Upper lobe of right lung (tissue), 1 donor: ENCODE measurements at places on chromosomes 13 and 19.

DNA sequence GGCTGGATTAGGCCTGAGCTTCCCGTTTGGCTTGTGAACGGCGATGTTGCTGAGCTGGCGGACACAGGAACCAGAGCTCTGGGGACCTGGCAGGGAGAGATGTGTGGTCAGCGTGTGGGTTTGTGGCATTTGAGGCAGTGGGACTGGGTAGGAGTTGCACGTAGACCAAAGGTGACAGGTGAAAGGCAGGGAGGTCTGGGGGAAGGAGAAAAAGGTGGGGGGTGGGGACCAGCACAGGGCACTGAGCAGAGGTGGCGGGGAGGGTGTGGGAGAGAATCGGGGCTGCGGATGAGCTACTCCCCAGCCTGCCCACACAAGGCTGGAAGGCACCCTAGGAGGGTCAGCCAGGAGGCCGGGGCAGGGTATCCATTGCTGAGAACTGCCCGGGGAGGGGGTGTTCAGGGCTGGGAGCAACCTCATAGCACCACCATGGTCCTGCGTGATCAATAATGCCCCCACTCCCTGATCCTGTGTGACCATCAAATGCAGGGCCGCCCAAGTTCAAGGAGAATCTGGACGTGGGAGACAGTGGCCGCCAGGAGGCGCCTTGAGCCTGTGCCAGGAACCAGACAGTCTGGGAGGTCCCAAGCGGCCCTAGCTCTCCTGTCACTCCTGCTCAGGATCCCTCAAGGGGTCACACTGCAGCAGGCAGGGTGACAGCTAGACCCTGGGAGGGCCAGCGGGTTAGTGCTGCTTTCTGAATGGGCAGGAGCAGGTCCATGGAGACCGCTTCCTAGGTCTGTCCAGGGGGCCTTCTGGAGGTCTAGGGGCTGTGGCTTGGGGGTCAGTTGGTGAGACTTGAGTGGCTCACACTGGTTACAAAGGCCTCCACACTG is 12.8 kb upstream of the SELENOW start:
- no peaks in the 10 kb centered on the region for H3K36me3 ChIP-seq
- H3K4me1 ChIP-seq, result peaks cover 3% of the 10 kb centered on the region

DNA sequence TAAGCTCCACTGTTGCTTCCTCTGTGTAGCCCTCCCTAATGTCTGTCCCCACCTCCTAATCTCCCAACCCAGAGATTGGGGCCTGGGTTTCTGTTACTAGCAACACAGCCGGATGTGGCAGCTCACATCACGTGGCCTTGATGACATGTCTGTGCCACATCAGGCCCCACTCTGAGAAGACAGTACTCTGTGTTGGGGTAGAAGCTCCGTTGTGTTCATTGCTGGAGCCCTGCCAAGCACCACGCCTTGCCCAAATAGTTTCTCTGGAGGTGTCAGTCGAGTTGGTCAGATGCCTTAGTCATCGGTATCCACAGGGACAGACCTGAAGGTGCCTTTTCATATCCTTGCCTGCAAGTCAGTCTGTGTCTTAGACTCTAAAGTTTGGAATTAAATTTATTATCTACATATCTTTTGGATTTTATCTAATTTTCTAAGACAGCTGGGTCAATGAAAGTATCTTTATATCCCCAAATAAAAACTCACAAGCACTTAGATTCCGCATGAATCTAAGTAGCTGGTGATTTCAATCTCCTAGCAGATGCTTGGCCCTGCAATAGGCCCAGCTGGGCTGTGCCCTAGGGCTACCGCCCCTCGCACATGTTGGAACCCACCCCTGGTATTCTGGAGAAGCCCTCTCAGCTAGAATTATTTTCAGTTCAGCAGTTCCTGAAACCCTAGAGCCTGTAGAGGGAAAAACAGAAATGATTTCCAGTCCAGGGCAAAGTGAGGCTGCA is 204.0 kb upstream of the TSHZ3 start:
- H3K4me3 ChIP-seq, result no peak overlapping the region
- no peaks in the 10 kb centered on the region for H3K36me3 ChIP-seq
- H3K27ac ChIP-seq, result no peak overlapping the region
- no peak for DNase-seq
- H3K4me1 ChIP-seq, result no peaks in the 10 kb centered on the region

- no peaks in the 10 kb centered on the region for H3K36me3 ChIP-seq
- no peaks in the 10 kb centered on the region for H3K27me3 ChIP-seq
- no peak overlapping the region for H3K27ac ChIP-seq
- H3K4me3 ChIP-seq, result no peak overlapping the region
Measured at GRCh38 chr13:76533251-76533650, 353.0 kb downstream of the KCTD12 start.

GRCh38 chr13:110713981-110714796 is 689 bp downstream of the ING1 start:
- peak overlapping the region; percentile 98 for H3K4me3 ChIP-seq
- H3K36me3 ChIP-seq, result no peaks in the 10 kb centered on the region
- peak overlapping the region; percentile 100 for H3K27ac ChIP-seq
- DNase-seq, result peak; percentile 81

DNA sequence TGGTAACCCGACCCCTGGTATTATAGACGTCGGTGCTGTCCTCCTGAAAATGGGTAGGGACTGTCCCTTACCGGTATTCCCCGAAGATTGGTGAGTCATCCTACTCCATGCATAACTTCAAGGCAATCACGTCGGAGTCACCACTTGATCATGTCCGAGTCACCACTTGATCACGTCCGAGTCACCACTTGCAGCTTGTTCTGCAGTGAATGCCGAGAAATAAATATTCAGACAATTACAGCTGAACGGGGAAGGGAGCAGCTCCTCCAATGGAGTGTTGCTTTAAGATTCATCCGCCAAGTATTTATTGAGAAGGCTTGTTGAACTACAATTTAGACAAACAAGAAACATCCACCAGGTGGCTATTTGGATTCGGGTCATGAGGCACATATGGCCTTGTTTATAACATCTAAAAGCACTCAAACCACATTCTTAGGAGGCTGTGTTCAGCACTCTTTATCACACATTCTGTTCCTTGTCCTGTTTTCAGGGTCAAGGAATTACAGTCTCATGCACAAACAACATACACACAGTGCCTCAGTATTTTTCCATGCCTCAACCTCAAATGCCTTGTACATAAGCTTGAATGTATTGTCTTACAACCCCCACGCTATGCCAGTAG is 43.1 kb downstream of the ZNF726 start:
- H3K4me1 ChIP-seq, result no peaks in the 10 kb centered on the region
- H3K4me3 ChIP-seq, result no peak overlapping the region
- H3K36me3 ChIP-seq, result no peaks in the 10 kb centered on the region
- no peak overlapping the region for H3K27ac ChIP-seq
- no peaks in the 10 kb centered on the region for H3K27me3 ChIP-seq

DNA sequence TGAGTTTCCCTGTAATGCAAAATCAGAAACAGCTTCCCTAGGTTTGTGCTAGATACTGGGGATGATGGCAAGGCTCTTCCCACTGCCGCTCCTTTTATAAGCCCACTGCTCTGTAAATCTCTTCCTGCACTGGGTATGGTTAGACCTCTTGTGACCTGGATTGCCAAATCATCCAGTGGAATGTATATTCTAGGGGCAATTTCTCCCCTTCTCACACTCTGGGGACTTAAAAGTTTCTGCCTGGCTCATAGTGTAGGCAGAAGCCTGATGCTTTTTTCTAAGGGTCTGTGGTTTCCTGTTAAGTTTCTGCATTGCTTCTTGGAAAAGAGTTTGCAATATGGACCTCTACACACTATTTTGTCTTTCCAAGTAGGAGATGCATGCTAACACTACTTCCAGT is 1582.0 kb upstream of the PCDH20 start:
- no peaks in the 10 kb centered on the region for H3K27me3 ChIP-seq
- H3K4me3 ChIP-seq, result no peak overlapping the region
- no peaks in the 10 kb centered on the region for H3K36me3 ChIP-seq
- H3K4me1 ChIP-seq, result no peaks in the 10 kb centered on the region

DNA sequence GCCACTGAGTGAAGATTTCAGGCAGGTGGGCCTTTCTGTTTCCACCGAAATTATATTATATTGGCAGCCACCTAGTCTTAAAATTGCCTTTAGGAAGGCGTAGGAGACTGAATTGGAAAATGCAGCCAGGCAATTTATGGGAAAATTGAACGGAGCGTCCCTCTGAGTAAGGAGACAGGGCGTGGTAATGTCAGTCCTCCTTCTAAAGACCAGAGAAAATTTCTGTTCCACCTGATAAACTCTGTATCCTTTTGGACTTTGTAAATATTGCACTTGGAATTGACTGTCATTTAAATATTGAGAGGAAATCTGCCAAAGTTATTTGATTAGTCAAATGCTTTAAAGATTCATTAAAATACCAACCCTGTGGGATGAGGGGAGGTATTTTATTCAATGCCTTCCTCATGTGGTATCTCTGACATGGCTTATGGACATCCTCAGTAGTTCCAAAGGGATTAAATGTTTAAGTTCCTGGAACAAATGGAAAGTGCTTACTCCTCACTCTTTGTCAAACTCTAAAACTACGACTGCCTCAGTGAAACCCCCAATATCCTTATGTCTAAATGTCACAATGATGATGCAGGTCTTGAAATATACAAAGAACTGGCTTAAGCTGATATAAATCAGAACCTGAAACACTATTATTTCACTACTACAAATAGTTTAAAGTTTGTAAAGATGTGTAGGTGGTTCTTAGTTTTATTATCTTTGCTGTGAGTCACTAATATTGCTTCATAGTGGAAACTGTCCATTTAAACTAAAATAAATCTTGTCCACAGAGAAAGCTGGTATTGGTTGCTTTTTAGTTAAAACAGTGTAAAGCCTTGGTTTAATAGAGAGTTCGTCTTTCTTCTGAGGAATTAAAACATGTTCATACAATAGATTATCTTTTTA is 203.2 kb downstream of the FGF14 start:
- H3K27me3 ChIP-seq, result no peaks in the 10 kb centered on the region
- H3K4me1 ChIP-seq, result no peaks in the 10 kb centered on the region
- H3K36me3 ChIP-seq, result no peaks in the 10 kb centered on the region
- no peak overlapping the region for H3K27ac ChIP-seq
- DNase-seq, result no peak
- H3K4me3 ChIP-seq, result no peak overlapping the region

GRCh38 chr19:12838182-12838885 is at the start of gene MAST1:
Gene MAST1 (plus strand): TSS chr19:12838515. CDS start chr19:12838573, 58 bp downstream.
- H3K4me3 ChIP-seq, result peak within 1 kb of the TSS; percentile 30
- DNase-seq, result peak; percentile 71
- peaks cover 96% of the 10 kb centered on the region for H3K27me3 ChIP-seq
- H3K36me3 ChIP-seq, result no peaks in the 10 kb centered on the region
- no peak within 1 kb of the TSS for H3K27ac ChIP-seq
- peaks cover 15% of the 10 kb centered on the region for H3K4me1 ChIP-seq

- H3K4me3 ChIP-seq, result no peak overlapping the region
- no peaks in the 10 kb centered on the region for H3K36me3 ChIP-seq
- no peak overlapping the region for H3K27ac ChIP-seq
- H3K4me1 ChIP-seq, result peaks cover 2% of the 10 kb centered on the region
- H3K27me3 ChIP-seq, result peaks cover 34% of the 10 kb centered on the region
Measured at GRCh38 chr19:1460033-1460995, 10.4 kb downstream of the APC2 start.
